Left kidney (tissue), 8 donors: ENCODE measurements at places on chromosomes 16 and 17. TPM values are rescaled to one million over a fixed set of nuclear protein-coding genes. Genes with fewer than 3 reads are reported as not detected.

GRCh38 chr17:69098625-69099024 lies 37.9 kb upstream of the ABCA9 start:
- DNase-seq = no peak

DNA sequence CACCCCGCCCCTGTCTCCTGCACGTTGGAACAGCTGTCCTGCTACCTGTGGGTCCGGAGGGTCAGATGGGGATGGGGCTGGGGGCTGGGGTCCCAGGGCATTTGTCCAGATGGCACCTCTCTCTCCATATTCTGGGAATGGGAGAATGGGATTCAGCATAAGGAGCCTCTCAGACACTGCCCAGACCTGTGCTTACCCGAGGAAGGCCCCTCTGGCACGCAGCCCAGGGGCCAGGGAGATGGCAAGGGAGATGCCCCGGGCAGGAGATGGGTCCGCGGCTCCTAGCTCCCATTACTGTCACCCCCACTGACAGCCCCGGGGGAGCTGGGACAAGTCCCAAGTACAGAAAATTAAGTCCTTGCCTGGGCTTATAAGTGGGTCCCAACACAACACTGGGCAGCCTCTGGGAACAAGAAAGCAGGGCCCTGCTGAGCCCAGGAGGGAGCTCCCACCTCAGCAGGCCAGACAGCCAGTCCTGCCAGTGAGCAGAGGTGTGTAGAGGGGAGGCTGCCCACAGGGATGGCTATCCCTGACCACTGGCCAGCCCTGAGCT lies 1.8 kb downstream of the VASN start:
- DNase-seq = no peak

- DNase-seq = no peak
Observed at GRCh38 chr16:15498427-15499175, 64.2 kb downstream of the BMERB1 start.

DNA sequence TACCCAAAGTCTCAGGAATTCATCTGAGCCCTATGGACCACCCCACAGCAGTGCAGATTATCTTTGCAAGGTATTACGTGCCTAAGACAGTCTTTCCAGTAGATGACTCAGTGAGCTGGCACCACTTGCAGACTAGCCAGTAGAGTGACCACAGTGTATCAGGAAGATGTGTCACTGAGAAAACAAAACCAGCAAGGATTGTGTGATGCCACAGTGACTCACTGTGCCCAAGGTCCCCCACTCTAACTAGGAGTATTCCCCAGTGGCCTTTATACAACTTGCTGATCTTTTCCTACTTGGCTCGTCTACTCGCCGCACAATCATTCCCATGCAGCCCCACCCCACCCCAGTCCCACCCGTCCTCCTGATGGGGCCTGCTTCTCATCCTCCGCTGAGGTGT lies 26.8 kb upstream of the PRKCA start:
- no peak for DNase-seq

- DNase-seq = no peak
Observed at GRCh38 chr16:55203570-55203969, 120.4 kb upstream of the IRX6 start.

DNA sequence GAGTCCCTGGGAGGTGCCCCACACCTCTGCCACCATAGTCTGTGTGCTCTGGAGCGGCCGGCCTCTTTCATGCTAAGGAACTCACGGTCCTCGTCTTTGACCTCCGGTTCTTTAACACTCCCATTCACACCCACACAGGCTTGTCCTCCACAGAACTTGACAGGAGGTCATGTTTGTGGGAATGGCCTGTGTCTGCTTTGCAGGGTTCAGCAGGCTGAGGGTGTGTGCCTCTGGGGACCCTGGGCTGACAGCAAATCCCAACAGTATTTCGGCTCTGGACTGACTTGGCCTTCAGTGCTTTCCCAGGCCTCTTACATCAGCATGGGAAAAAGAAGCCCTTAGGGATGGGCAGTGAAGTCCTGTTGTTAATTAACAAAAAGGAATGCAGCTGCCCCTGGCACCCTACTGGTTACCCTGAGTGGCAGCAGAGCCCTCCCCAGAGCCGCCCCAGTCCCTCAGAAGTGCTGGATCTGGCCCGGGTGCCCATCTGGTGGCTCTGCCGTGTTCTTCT lies 35.4 kb upstream of the ADORA2B start:
- DNase-seq = no peak

The MSLN gene
- 17.1 TPM for polyA plus RNA-seq
